Osteocyte (in vitro differentiated cells): ENCODE measurements at places on chromosomes 7 and 10. TPM values are rescaled to one million over a fixed set of nuclear protein-coding genes. Genes with fewer than 3 reads are reported as not detected.

Gene SLC26A3
- total RNA-seq, result not detected in 2 replicates

Gene CYP3A4
- not detected in 2 replicates for total RNA-seq

Gene ATOH7
- total RNA-seq, result not detected in 2 replicates

Gene IFIT1B
- total RNA-seq, result not detected in 2 replicates

Gene HTR7
- total RNA-seq, result 0.24 and 0.26 TPM in 2 replicates

Gene SPDYE9
- not detected in 2 replicates for total RNA-seq

Gene NYAP1
- 0.89 and 0.99 TPM in 2 replicates for total RNA-seq

Gene IFIT2
- 8.8 and 11.0 TPM in 2 replicates for total RNA-seq

Gene AKR1C3
- total RNA-seq, result 0.89 TPM in 1 of 2 replicates, not detected in the other

Gene THSD7A
- total RNA-seq, result 0.78 and 2.0 TPM in 2 replicates

Gene STAG3
- total RNA-seq, result 1.0 and 1.5 TPM in 2 replicates

Gene CLEC5A
- not detected in 2 replicates for total RNA-seq

Gene GDF2
- not detected in 2 replicates for total RNA-seq

Gene LIPM
- not detected in 2 replicates for total RNA-seq

Gene TDRD1
- not detected in 2 replicates for total RNA-seq

Gene MSMB
- not detected in 2 replicates for total RNA-seq

Gene PRRT4
- 0.44 and 0.54 TPM in 2 replicates for total RNA-seq

Gene ELOVL3
- total RNA-seq, result not detected in 2 replicates

Gene CYP2E1
- 2.2 and 3.1 TPM in 2 replicates for total RNA-seq

Gene IFIT1
- 20.4 and 21.5 TPM in 2 replicates for total RNA-seq

Gene ZNF853
- total RNA-seq, result 18.2 and 18.3 TPM in 2 replicates

Gene ALOX5
- not detected in 2 replicates for total RNA-seq

Gene PILRA
- total RNA-seq, result 1.8 and 2.5 TPM in 2 replicates

Gene THAP5
- 26.8 and 29.8 TPM in 2 replicates for total RNA-seq

Gene GJC3
- total RNA-seq, result not detected in 2 replicates

Gene CCT6A
- total RNA-seq, result 107 and 109 TPM in 2 replicates

Gene MSS51
- total RNA-seq, result 2.6 and 2.8 TPM in 2 replicates

Gene IGF2BP3
- total RNA-seq, result 70.0 and 70.5 TPM in 2 replicates

Gene CPEB3
- 1.9 and 2.0 TPM in 2 replicates for total RNA-seq

Gene MOGAT3
- total RNA-seq, result not detected in 2 replicates

Gene ABCC2
- total RNA-seq, result 0.24 and 0.39 TPM in 2 replicates

Gene BLNK
- total RNA-seq, result not detected in 2 replicates

Gene TUBAL3
- not detected in 2 replicates for total RNA-seq

Gene CLCN1
- total RNA-seq, result not detected in 2 replicates

Gene AGMO
- total RNA-seq, result 0.99 and 1.7 TPM in 2 replicates

Gene CFAP69
- 0.86 and 1.1 TPM in 2 replicates for total RNA-seq

Gene NPTX2
- 5.0 and 5.1 TPM in 2 replicates for total RNA-seq

Gene HSPA12A
- 3.9 and 4.0 TPM in 2 replicates for total RNA-seq

Gene PITRM1
- total RNA-seq, result 76.5 and 78.7 TPM in 2 replicates

Gene ELFN1
- 0.62 and 0.73 TPM in 2 replicates for total RNA-seq

Gene AMZ1
- 5.8 and 6.6 TPM in 2 replicates for total RNA-seq

Gene NUTM2A
- total RNA-seq, result 1.2 and 1.5 TPM in 2 replicates

Gene CUZD1
- 0.30 and 0.81 TPM in 2 replicates for total RNA-seq

Gene IL6
- not detected in 2 replicates for total RNA-seq

Gene BTRC
- total RNA-seq, result 28.9 and 30.1 TPM in 2 replicates

Gene SLC13A1
- not detected in 2 replicates for total RNA-seq

Gene SEMA3C
- total RNA-seq, result 74.1 and 77.5 TPM in 2 replicates

Gene DLX5
- 4.2 and 6.0 TPM in 2 replicates for total RNA-seq

Gene SFTPA1
- total RNA-seq, result not detected in 2 replicates

Gene MBLAC1
- total RNA-seq, result 2.3 TPM in 2 replicates

Gene FAM25A
- not detected in 2 replicates for total RNA-seq

Gene POLR2J2
- 6.5 and 6.7 TPM in 2 replicates for total RNA-seq
